ENCODE measurements at places on chromosomes 7 and 10.

DNA sequence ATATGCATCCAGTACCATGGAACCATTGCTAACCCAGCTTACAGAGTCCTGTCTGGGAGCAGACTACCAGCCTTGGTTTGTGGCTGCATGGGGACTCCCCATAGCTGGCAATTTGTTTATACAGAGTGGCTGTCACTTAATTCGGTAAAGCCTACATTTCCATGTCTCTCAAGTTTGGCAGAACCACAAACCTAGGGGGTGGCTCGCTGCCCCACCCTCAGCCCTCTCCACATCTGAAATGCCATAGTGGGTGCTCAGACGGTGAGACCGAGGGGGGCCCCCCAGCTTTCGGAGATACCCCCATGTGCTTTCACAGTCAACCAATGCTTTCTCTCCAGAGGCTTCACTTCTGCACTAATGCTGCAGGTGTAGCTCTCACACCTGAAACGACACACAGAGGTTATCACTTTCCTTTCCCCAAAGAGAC is 75.5 kb upstream of the KAT6B start:
- DNase-seq: no peak

DNA sequence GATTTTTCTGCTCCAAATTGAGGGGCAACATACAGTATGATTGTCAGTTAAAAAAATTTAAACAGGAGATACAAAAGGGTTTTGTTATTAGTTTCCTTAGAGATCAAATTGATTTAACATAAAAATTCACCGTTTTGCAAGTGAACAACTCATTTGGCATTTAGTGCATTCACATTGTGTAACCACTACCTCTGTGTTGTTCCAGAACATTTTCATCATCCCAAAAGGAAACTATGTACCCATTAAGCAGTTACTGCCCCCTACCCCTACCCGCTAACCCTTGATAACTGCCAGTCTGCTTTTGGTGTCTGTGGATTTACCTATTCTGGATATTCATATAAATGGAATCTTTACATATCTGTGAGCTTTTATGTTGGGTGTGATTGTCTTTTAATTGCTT is 3.1 kb downstream of the ZRANB1 start:
- DNase-seq: no peak

DNA sequence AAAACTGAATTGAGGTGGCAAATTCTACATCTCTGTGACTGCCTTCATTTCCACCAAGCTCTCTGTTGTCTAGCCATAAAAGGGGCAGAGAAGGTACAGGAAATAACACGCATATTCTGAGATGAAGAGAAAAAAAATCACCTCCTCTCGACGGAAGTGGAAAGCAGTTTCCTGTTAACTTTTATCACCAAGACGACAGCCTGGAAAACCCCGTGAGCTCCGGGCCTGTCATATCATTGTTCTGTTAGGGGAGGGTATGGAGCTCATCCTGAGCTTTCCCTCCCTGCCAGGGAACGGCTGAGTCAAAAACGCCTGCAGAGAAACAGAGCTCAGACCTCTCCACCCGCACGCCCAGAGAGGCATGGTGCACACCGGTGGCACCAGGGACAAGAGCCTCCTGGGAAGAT is 200.3 kb downstream of the PRPF18 start:
- no peak for DNase-seq

GRCh38 chr10:6916601-6917000 is 336.5 kb upstream of the PRKCQ start:
- DNase-seq: no peak

GRCh38 chr7:47328392-47329319 is 253.3 kb downstream of the TNS3 start:
- DNase-seq: no peak

- DNase-seq: no peak
Measured at GRCh38 chr10:113027230-113027573, 77.2 kb downstream of the TCF7L2 start.

GRCh38 chr10:110558041-110558440 is 9.5 kb upstream of the SMC3 start:
- no peak for DNase-seq

Measured in SW480 (cell line).